ENCODE measurements at places on chromosomes 1 and 21. TPM values are rescaled to one million over a fixed set of nuclear protein-coding genes. Genes with fewer than 3 reads are reported as not detected.
A peak's percentile ranks its signal among the peaks of the same experiment; 100 is the strongest.

The KIF14 gene
- total RNA-seq, result 15.7 TPM

GRCh38 chr1:204217648-204218000, 3.8 kb upstream of the GOLT1A start:
- no peaks in the 10 kb centered on the region for H3K36me3 ChIP-seq
- H3K4me1 ChIP-seq, result peaks cover 3% of the 10 kb centered on the region
- H3K27me3 ChIP-seq, result peaks cover 2% of the 10 kb centered on the region
- no peak overlapping the region for H3K4me3 ChIP-seq
- no peak overlapping the region for H3K27ac ChIP-seq

The GSTM5 gene
- not detected for total RNA-seq

DNA sequence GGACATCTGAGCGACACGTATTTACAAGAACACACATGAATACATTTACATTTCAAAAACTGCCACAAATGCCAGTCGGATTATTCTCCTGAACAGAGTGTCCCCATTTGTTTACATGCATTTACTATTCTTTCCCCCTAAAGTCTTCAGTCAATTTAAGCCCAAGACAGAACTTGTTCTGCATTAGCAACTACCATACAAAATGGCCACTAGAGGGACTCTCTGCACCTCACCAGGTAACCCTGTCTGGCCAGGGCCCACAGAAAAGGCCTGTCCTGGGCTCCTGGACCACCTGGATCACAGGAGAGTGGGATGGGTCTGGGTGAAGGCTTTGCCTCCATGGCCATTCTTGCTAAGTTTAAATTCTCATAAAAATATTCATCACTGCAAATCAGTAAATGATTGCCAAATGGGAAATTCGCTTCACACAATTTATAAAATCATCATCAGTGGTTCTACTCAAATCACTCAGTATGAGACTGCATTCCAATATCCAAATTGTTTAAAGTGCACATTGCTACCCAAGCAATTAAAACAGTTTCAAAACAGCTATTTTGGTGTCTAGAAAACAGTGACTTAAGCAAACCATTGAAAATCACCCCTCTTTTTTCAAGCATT, 12.5 kb upstream of the GUCA2A start:
- no peaks in the 10 kb centered on the region for H3K27me3 ChIP-seq
- H3K4me3 ChIP-seq, result no peak overlapping the region
- no peaks in the 10 kb centered on the region for H3K4me1 ChIP-seq
- no peak overlapping the region for H3K27ac ChIP-seq

DNA sequence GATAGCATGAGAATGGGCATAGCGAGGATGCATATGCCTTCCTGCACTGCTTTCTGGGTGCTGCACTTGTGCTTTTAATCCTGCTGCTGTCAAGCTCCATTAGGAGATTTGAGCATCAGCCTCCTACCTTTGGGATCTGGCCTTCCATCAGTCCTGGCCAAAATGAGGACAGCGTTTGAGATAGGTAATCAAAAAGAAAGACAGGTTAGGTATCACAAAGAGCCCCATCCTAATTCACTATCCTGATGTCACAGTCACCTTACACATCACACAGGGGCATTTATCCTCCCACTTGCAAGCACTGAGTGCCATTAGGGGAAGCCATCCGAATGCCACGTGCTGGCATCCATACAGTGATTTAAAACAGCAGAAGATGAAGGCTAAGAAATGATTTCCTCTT, 13.2 kb upstream of the FAM163A start:
- no peak overlapping the region for H3K4me3 ChIP-seq
- H3K27ac ChIP-seq, result no peak overlapping the region
- no peak for DNase-seq
- H3K36me3 ChIP-seq, result no peaks in the 10 kb centered on the region

DNA sequence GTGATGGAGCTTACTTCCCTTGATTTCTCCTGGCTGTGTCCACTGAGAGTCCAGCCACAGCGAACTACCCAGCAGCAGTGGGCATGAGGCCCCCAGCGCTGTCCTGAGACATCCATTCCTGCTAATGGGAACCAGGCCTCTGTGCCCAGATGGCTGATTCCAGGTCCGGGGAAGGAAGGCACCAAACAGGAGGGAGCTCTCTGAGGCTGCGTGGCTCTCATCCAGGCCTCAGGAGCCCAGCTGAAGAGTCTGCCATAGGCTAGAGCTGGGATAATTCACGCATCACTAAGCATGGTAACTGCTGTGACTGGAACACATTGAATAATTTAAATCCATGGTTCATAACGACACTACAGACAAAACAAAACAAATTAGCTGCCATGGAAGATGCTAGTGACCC, 24.7 kb upstream of the LRRC47 start:
- no peak overlapping the region for H3K4me3 ChIP-seq
- DNase-seq, result no peak
- peaks cover 19% of the 10 kb centered on the region for H3K36me3 ChIP-seq
- no peaks in the 10 kb centered on the region for H3K4me1 ChIP-seq

The BEND5 gene
- total RNA-seq, result 2.5 TPM

- H3K27ac ChIP-seq, result no peak overlapping the region
- no peak for DNase-seq
- no peaks in the 10 kb centered on the region for H3K4me1 ChIP-seq
- H3K4me3 ChIP-seq, result no peak overlapping the region
- H3K27me3 ChIP-seq, result no peaks in the 10 kb centered on the region
These were observed 317.0 kb downstream of the HHAT start for GRCh38 chr1:210645582-210646257.

DNA sequence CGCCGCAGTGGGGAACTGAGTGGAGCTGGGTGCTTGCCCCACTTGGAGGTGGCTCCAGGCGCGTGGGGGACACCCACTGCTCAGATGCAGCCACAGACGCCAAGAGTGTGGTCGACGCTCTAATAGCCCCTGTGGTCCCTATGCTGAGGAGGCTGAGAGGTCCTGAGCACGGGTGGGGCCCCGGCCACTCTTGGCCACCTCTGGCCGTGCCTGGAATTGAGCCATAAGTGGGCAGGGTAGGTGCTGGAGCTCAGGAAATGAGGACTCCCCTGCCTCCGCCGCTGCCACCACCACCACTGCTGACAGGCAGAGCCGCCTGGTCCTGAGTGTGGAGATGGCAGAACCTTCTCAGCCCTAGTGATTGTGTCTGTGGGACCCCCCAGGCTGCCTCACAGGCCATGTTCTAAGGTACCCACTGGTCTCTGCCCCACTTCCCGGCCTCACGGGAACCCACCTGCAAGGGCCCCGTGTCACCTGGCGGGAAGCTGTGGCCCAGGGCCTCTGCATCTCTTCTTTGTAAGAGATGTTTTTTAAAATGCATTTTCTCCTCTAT, 34.6 kb upstream of the DIP2A start:
- H3K27ac ChIP-seq, result peak overlapping the region; percentile 46
- DNase-seq, result peak; percentile 23
- peaks cover 11% of the 10 kb centered on the region for H3K4me1 ChIP-seq
- peaks cover 14% of the 10 kb centered on the region for H3K36me3 ChIP-seq

DNA sequence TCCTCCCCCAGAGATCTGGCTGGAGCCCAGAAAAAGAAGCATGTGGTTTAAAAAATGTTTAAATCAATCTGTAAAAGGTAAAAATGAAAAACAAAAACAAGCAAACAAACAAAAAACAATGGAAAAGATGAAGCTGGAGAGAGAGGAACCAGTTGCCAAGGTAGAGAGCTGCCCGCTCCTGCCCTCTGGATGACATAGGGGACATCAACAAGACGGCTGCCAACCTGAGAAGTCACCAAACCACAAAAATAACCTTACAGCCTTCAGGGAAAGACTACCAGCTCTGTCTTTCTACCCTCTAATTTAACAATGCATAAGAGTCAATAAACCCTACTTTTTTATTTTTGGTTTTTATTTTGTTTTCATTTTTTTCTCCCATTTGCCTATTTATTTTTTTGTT, 8.5 kb upstream of the IPO9 start:
- H3K27ac ChIP-seq, result no peak overlapping the region
- peaks cover 6% of the 10 kb centered on the region for H3K36me3 ChIP-seq
- no peaks in the 10 kb centered on the region for H3K4me1 ChIP-seq
- H3K4me3 ChIP-seq, result no peak overlapping the region
- H3K27me3 ChIP-seq, result no peaks in the 10 kb centered on the region
- no peak for DNase-seq

GRCh38 chr1:43348343-43348808, 10.4 kb upstream of the CDC20 start:
- no peak for DNase-seq
- H3K27me3 ChIP-seq, result no peaks in the 10 kb centered on the region
- no peaks in the 10 kb centered on the region for H3K36me3 ChIP-seq
- H3K4me3 ChIP-seq, result peak overlapping the region; percentile 12
- no peak overlapping the region for H3K27ac ChIP-seq

GRCh38 chr1:101037316-101037715, 11.7 kb upstream of the DPH5 start:
- no peaks in the 10 kb centered on the region for H3K27me3 ChIP-seq
- peaks cover 19% of the 10 kb centered on the region for H3K4me1 ChIP-seq
- peaks cover 40% of the 10 kb centered on the region for H3K36me3 ChIP-seq
- no peak overlapping the region for H3K27ac ChIP-seq
- no peak overlapping the region for H3K4me3 ChIP-seq
- DNase-seq, result no peak

DNA sequence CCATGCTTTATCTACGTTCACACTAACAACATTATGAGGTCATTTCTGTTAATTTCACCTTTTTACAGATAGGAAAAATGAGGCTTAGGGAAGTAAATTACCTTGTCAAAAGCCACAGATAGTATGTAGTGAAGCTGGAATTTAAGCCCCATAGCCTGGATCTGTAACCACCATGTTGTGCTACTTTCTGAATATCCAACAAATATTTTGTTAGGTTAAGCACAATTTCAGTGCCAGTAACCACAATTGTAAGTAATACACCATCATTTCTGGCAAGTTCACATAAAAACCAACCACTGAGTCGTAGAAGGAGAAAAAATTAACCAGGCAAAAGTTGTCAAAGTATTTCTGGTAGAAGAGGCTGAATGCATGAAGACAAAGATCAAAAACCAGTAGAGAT, 593.1 kb upstream of the CAMK1G start:
- H3K27me3 ChIP-seq, result peaks cover 3% of the 10 kb centered on the region
- DNase-seq, result no peak
- no peak overlapping the region for H3K4me3 ChIP-seq
- H3K27ac ChIP-seq, result no peak overlapping the region
- peaks cover 19% of the 10 kb centered on the region for H3K4me1 ChIP-seq

The PTPRC gene
- total RNA-seq, result 503 TPM

The KRTAP11-1 gene
- not detected for total RNA-seq

The IL12RB2 gene
- 90.7 TPM for total RNA-seq

The OR2W3 gene
- not detected for total RNA-seq

The GREM2 gene
- 0.26 TPM for total RNA-seq

- no peak overlapping the region for H3K4me3 ChIP-seq
- no peak for DNase-seq
- H3K36me3 ChIP-seq, result no peaks in the 10 kb centered on the region
- H3K4me1 ChIP-seq, result no peaks in the 10 kb centered on the region
- H3K27me3 ChIP-seq, result peaks cover 22% of the 10 kb centered on the region
These were observed 200.0 kb downstream of the MATN1 start for GRCh38 chr1:30523055-30524020.

GRCh38 chr1:31750858-31751510, 13.2 kb downstream of the ADGRB2 start:
- peaks cover 15% of the 10 kb centered on the region for H3K4me1 ChIP-seq
- H3K27ac ChIP-seq, result no peak overlapping the region

The GPR153 gene
- 0.26 TPM for total RNA-seq

DNA sequence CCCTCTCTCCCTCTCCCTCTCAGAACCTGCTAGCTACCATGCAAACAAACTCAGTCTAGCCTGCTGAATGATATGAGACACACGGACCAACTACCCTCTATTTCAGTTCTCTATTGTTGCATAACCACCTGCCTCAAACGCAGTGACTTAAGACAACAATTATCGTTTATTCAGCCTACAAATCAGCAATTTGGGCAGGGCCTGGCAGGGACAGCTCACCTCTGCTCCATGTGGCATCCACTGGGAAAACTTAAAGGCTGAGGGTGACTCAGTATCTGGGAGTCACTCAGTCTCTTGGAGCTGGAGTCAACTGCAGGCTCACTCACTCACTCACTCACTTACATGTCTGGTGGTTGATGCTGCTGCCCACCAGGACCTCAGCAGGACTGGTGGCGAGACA, 121.3 kb downstream of the SEC16B start:
- no peaks in the 10 kb centered on the region for H3K27me3 ChIP-seq
- no peak overlapping the region for H3K4me3 ChIP-seq
- DNase-seq, result no peak

The FABP3 gene
- total RNA-seq, result not detected

The ZNF644 gene
- total RNA-seq, result 37.5 TPM

The SLFNL1 gene
- 0.07 TPM for total RNA-seq

The CELA3A gene
- total RNA-seq, result not detected

DNA sequence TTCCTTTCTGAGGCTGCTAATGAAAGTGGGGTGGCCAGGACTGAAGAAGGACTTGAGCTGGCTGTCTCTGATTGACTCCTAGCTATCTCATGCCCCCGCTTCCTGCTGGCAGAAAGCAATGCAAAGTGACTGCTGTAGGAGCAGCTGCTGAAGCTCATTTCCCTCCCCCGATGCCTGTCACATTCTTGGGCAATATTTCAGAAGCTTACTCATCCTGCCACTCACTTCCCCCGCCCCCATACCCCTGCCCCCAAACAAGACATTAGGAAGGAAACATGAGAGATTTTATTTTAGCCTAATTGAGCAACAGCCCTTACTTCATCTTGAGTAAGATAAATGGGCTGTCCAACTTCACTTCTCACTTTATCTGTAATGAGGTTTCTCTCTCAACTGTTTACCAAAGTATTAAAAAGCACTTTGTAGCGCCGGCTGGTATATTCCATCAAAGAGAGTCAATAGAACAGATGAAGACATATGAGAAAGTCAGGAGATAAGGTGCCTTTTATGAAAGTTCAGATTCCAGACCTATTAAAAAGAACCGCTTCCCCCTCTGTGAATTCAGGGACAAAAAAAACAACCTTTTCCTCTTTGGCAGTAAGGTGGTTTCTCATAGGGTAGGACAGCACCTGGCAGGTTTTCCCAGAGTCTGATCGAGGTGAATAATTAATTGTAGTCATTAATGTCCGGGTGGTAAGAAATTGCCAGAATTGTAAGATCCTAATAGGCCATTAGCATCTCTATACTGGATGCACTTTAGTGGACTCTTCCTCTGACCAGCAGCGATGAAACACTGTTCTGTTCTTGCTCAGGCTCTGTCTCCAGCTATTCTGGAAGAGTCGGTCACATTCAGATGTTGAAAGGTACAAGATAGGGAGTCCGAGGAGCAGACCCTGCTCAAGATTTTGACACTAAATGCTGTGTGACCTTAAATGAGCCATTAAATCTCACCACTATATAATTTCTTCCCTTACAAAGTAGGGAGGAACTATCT, 70.2 kb downstream of the SH3GLB1 start:
- H3K4me3 ChIP-seq, result peak overlapping the region; percentile 14
- H3K4me1 ChIP-seq, result peaks cover 15% of the 10 kb centered on the region
- H3K36me3 ChIP-seq, result no peaks in the 10 kb centered on the region
- peak; percentile 81 for DNase-seq

The RNF187 gene
- total RNA-seq, result 110 TPM

- H3K27me3 ChIP-seq, result peaks cover 3% of the 10 kb centered on the region
- H3K27ac ChIP-seq, result no peak overlapping the region
- DNase-seq, result no peak
- no peak overlapping the region for H3K4me3 ChIP-seq
- no peaks in the 10 kb centered on the region for H3K36me3 ChIP-seq
These were observed 26.4 kb upstream of the RAB3GAP2 start for GRCh38 chr1:220298470-220299205.

GRCh38 chr21:22885614-22886013, 1887.4 kb downstream of the NCAM2 start:
- no peak for DNase-seq
- no peak overlapping the region for H3K4me3 ChIP-seq
- H3K27ac ChIP-seq, result no peak overlapping the region
- no peaks in the 10 kb centered on the region for H3K36me3 ChIP-seq
